ENCODE measurements at places on chromosomes 11 and 22. TPM values are rescaled to one million over a fixed set of nuclear protein-coding genes. Genes with fewer than 3 reads are reported as not detected.

Gene B4GALNT4
- total RNA-seq: 0.49 TPM

Gene KRTAP5-9
- 0.26 TPM for total RNA-seq

Gene NXPE2
- total RNA-seq: not detected

Gene CHST1
- total RNA-seq: 3.0 TPM

Gene NAALAD2
- 1.2 TPM for total RNA-seq

Gene OR52N2
- not detected for total RNA-seq

Gene MS4A4E
- 2.3 TPM for total RNA-seq

Gene GAS2
- 6.3 TPM for total RNA-seq

Gene GGTLC2
- not detected for total RNA-seq

Gene SYCE3
- not detected for total RNA-seq

Gene EMID1
- total RNA-seq: 31.6 TPM

Gene APOBEC3C
- total RNA-seq: 6.1 TPM

GRCh38 chr11:20131788-20132666 lies 28.2 kb downstream of the DBX1 start:
- H3K36me3 ChIP-seq: no peaks in the 10 kb centered on the region
- no peaks in the 10 kb centered on the region for H3K27me3 ChIP-seq
- H3K27ac ChIP-seq: no peak overlapping the region
- H3K4me3 ChIP-seq: peak overlapping the region; percentile 45

GRCh38 chr11:83693306-83693992 lies 407.3 kb upstream of the CCDC90B start:
- no peaks in the 10 kb centered on the region for H3K4me1 ChIP-seq
- H3K4me3 ChIP-seq: no peak overlapping the region
- no peaks in the 10 kb centered on the region for H3K27me3 ChIP-seq
- no peaks in the 10 kb centered on the region for H3K36me3 ChIP-seq

GRCh38 chr11:80365076-80365725 lies 924.4 kb upstream of the TENM4 start:
- no peaks in the 10 kb centered on the region for H3K4me1 ChIP-seq
- no peaks in the 10 kb centered on the region for H3K36me3 ChIP-seq
- H3K27me3 ChIP-seq: no peaks in the 10 kb centered on the region
- no peak for DNase-seq
- no peak overlapping the region for H3K27ac ChIP-seq
- no peak overlapping the region for H3K4me3 ChIP-seq

- no peak for DNase-seq
- H3K27ac ChIP-seq: no peak overlapping the region
- H3K27me3 ChIP-seq: no peaks in the 10 kb centered on the region
- H3K4me3 ChIP-seq: no peak overlapping the region
Measured at GRCh38 chr11:43410394-43410793, 51.7 kb downstream of the TTC17 start.

DNA sequence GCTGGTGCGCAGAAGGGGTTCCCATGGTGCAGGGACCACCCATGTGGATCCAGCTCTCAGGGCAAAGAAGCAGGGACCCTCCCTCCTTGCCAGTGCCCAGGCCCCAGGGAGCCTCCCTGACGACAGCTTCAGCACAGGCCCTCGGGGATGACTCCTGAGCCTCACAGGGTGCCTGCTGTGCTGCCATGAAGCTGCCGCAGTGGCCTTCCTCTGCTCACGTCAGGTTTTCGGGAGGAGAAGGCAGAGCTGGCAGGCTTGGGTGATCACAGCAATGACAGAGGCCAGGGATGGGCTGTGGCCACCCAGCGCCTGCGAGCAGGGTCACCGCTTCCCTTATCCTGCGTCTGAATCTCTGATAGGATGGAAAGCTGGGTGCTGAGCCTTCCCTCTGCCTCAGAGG lies 276.2 kb downstream of the BRD1 start:
- no peaks in the 10 kb centered on the region for H3K36me3 ChIP-seq
- H3K27me3 ChIP-seq: no peaks in the 10 kb centered on the region
- no peak for DNase-seq

- peak; percentile 66 for DNase-seq
- no peaks in the 10 kb centered on the region for H3K4me1 ChIP-seq
- no peak within 1 kb of the TSS for H3K4me3 ChIP-seq
Measured at GRCh38 chr11:45906965-45907611, at the start of gene FREY1. Gene FREY1 (minus strand): TSS chr11:45907271. CDS start chr11:45907245, 26 bp downstream.

DNA sequence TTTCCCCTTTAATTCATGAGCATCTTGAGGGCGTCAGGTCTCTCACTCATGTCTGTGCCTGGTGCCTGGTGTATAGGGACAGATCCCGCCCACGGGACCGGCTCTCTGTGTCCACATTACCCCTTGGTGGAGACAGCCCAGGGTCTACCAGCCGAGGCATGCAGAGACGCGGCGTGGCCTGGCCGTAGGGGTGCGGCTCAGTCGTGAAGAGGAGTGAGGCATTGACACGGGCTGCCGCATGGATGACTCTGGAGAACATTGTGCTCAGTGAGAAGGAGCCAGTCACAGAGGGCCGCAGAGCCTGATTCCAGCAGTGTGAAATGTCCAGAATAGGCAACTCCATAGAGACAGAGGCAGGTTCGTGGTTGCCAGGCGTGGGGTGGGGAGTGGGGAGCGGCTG lies 209.8 kb downstream of the TBC1D22A start:
- peaks cover 37% of the 10 kb centered on the region for H3K4me1 ChIP-seq
- DNase-seq: peak; percentile 70
- H3K27ac ChIP-seq: peak overlapping the region; percentile 88
- no peaks in the 10 kb centered on the region for H3K27me3 ChIP-seq
- no peaks in the 10 kb centered on the region for H3K36me3 ChIP-seq

DNA sequence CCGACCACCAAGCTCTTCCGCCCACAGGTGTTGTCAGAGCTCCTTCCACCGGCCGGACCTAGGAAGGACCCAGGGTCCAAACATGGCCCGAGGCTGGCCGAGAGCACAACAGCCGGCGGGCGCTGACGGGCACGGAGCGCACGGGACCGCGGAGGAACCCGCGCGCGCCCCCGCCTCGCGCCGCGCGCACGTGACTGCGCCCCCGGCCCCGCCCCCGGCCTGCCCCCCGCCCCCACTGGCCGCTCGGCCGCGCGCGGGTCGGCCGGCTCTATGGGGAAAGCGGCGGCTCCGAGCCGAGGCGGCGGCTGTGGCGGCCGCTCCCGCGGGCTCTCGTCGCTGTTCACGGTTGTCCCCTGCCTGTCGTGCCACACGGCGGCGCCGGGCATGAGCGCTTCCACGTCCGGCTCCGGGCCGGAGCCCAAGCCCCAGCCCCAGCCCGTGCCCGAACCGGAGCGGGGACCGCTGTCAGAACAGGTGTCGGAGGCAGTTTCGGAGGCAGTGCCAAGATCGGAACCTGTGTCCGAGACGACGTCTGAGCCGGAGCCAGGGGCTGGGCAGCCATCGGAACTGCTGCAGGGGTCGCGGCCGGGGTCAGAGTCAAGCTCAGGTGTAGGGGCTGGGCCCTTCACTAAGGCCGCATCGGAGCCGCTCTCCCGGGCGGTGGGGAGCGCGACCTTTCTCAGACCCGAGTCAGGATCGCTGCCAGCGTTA lies at the start of gene OSBP2:
TSS of gene OSBP2 (plus strand) at position 235 of the 711 bp plus-strand sequence. CDS start at position 271, 36 bp downstream.
- DNase-seq: peak; percentile 91
- H3K4me1 ChIP-seq: peaks cover 5% of the 10 kb centered on the region
- no peaks in the 10 kb centered on the region for H3K27me3 ChIP-seq
- H3K36me3 ChIP-seq: no peaks in the 10 kb centered on the region
- H3K27ac ChIP-seq: no peak within 1 kb of the TSS

- no peaks in the 10 kb centered on the region for H3K4me1 ChIP-seq
- H3K36me3 ChIP-seq: no peaks in the 10 kb centered on the region
- H3K27ac ChIP-seq: peak overlapping the region; percentile 30
- peak; percentile 81 for DNase-seq
- no peak overlapping the region for H3K4me3 ChIP-seq
Measured at GRCh38 chr22:35524966-35525686, 15.5 kb upstream of the RASD2 start.

GRCh38 chr11:108370990-108371389 lies 96.3 kb downstream of the C11orf65 start:
- H3K27me3 ChIP-seq: no peaks in the 10 kb centered on the region
- no peak overlapping the region for H3K27ac ChIP-seq
- H3K4me3 ChIP-seq: no peak overlapping the region
- H3K4me1 ChIP-seq: no peaks in the 10 kb centered on the region
- H3K36me3 ChIP-seq: peaks cover 3% of the 10 kb centered on the region

DNA sequence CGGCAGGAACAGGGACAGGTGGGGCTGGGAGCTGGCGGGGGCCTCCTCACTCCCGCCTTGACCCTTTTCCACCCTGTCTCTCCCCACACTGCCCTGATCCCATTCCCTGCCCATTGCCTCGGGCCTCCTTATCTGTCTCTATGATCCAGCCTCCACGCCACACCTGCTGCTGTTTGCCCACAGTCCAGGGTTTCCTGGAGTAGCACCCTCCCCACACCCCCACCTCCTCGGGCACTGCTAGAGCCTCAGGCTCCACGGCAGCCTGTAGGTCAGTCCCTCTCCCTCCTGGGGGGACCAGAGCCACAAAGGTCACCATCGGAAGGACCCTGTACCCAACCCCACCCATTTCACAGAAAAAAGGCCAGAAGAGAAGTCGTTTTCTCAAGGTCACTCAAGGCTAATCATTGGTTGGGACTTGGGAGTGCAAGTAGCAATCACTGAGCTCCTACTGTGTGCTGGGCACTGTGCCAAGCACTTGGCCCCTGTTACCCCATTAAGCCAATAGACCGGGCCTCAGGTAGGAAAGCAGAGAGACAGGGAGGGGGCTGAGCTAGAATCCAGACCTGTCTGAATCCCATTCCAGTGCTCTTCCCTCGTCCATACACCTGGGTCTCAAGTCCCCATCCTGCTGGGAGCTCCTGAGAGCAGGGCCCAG lies 71.8 kb downstream of the PDE2A start:
- no peaks in the 10 kb centered on the region for H3K27me3 ChIP-seq
- no peaks in the 10 kb centered on the region for H3K4me1 ChIP-seq
- no peaks in the 10 kb centered on the region for H3K36me3 ChIP-seq
- no peak for DNase-seq
- no peak overlapping the region for H3K27ac ChIP-seq

GRCh38 chr11:118834427-118835028 lies 43.6 kb upstream of the DDX6 start:
- H3K4me3 ChIP-seq: no peak overlapping the region
- DNase-seq: no peak
- H3K27me3 ChIP-seq: no peaks in the 10 kb centered on the region
- no peaks in the 10 kb centered on the region for H3K36me3 ChIP-seq
- no peaks in the 10 kb centered on the region for H3K4me1 ChIP-seq

- H3K27me3 ChIP-seq: no peaks in the 10 kb centered on the region
- peaks cover 8% of the 10 kb centered on the region for H3K4me1 ChIP-seq
- DNase-seq: no peak
Measured at GRCh38 chr22:46432164-46433068, 96.9 kb downstream of the TRMU start.

DNA sequence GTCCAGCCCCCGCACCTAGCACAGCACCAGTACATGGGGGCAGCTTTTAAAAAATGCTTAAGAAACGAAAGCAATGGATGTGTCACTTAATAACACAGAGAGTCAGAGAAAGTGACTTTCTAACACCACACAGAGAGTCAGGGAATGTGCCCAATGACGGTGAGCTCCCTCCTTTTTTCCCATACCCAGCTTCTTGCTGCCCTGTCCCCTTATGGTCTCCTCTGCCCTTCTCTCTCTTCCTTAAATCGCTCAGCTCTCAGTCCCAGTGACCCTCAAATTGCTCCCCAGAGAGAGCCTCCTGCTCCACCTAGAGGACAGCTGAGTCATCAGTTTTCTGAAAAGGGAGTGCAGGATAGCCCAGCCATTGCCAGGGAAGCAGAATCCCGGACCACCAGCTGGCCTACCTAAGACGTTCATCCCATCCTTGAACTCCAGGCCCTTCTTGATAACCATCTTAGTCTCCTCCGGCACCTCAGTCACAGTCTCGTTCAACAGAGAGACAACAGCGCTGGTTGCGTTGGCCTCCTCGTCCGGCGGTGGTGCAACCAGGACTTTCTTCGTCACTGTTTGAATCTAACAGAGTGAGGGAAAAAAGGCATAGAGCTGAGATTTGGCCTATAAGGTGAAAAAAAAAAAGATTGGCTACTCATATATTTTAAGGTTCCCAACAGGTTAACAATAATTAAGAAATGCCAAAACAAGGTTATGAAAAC lies 113.5 kb downstream of the SLC1A2 start:
- no peaks in the 10 kb centered on the region for H3K27me3 ChIP-seq
- H3K4me1 ChIP-seq: peaks cover 16% of the 10 kb centered on the region
- no peak overlapping the region for H3K4me3 ChIP-seq
- H3K36me3 ChIP-seq: no peaks in the 10 kb centered on the region

DNA sequence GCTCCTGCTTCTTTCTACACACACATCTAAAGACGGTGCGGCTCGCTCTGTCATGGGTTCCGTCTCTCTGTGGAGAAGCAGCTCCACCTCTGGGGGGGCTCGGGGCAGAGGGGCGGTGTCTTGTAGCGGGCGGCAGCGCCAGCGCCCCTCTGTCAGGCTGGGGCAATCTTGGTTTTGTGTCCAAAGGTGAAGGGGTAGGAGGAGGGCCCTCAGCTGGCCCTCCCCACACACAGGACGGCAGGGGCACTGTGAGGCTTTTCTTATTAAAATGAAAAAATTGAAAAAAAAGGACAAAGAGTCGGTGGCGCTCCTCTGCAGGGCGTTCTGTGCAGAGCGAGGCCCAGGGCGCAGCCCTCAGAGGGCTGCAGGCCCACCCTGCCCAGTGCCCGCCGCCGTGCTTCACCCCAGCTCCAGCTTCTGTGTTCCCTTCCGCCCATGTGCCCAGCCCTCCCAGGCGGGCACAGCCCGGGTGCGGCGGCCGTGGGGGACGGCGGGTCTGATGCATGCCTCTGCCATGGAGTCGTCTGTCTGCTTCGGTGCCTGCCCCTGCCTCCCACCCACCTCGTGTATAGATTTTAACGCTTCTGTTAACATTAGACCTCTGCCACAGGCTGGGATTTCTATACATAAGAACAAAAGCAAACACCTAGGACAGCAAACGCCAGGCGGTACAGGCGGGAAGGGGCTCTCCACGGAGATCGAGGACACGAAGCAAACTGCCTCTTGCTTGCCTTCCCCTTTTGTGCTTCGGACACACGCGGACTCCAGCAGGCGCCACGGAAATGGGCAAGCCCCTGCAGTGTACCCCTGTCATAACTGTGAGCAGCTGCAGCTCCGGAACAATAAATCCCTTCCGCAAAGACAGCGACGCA lies 24.5 kb downstream of the MOB2 start:
- no peak overlapping the region for H3K4me3 ChIP-seq
- H3K27me3 ChIP-seq: no peaks in the 10 kb centered on the region
- H3K36me3 ChIP-seq: no peaks in the 10 kb centered on the region
- DNase-seq: peak; percentile 82
- H3K4me1 ChIP-seq: peaks cover 36% of the 10 kb centered on the region
- no peak overlapping the region for H3K27ac ChIP-seq

- H3K4me3 ChIP-seq: no peak overlapping the region
- no peak for DNase-seq
- no peaks in the 10 kb centered on the region for H3K4me1 ChIP-seq
- no peaks in the 10 kb centered on the region for H3K27me3 ChIP-seq
- H3K27ac ChIP-seq: no peak overlapping the region
- H3K36me3 ChIP-seq: peaks cover 31% of the 10 kb centered on the region
Measured at GRCh38 chr22:31726692-31727091, 23.2 kb downstream of the PRR14L start.

DNA sequence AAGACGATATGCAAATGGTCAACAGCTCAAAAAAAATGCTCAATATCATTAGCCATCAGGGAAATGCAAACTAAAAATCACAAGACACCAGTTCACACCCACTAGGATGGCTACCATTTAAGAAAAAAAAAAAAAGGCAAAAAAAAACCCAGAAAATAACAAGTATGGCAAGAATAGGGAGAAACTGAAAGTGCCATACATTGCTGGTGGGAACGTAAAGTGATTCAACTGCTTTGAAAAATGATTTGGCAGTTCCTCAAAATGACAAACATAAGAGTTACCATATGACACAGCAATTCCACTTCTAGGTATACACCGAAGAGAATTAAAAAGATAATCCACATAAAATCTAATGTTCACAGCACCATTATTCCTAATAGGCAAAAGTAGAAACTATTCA lies 47.5 kb downstream of the PICALM start:
- peaks cover 2% of the 10 kb centered on the region for H3K36me3 ChIP-seq
- no peaks in the 10 kb centered on the region for H3K4me1 ChIP-seq
- DNase-seq: no peak
- H3K4me3 ChIP-seq: no peak overlapping the region
